Activated T-helper 1 cell treated with Interleukin-2 at 50 U/mL for 16 hours (primary cell): ENCODE measurements at places on chromosomes 4 and X.

- no peak for DNase-seq
These were observed 14.6 kb downstream of the SRPX start for GRCh38 chrX:38206036-38206435.

DNA sequence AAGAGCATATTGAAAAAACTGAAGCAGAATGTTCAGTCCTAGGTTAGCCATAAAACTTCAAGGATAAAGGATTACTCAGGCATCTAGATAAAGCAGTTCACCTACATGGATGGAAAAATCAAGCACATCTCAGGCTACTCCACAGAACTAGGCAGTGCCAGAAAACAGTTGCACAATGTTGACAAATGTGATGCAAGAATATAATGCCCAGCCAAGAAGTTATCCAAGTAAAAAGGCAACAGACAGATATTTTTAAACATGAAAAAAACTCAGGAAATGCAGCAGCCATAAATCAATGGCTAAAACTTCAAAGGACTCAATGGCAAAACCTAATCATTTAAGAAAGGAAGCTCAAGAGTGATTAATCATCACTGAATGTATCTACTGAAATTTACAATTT lies 456.0 kb upstream of the FAM241A start:
- no peak for DNase-seq

DNA sequence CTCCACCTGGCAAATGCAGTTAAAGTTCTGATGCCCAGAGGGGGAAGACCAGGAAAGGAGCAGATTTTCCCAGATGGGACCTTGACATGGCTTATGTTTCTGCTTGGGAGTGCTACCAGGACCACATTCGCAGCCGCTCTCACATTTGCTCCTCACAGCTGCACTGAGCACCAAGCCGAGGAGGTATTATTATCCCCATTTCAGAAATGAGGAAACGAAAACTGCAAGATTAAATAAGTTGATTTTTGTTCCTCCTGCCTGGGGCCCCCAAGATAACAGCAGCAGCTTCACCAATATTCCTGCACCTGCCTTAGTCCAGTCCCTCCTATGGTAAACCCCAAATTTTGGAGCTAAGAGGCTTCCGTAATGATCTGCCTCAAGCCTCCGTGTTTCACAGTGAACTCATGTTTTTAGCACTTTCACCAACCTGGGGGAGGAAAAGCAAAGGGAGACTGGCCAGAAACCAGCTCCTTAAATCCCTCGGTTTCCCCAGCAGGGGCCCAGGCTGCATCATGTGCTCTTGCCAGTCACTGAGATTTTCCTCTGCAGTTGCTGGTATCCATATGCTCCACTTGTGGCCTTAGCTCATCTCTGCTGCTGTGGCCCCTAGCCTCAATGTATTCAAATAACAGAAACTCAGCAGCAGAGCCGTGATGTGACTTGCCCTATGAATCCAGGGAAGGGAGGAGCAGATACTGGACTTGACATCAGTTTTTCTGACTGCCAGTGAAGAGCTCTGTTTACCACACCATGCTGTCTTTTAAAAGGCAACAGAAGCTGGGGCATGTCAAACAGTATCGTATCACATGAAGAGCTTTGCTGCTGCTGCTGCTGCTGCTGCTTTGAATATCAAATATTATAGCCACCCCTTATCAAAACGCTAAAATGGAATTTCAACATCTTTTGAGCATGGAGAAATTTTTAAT lies 95.5 kb upstream of the KLHL13 start:
- DNase-seq = no peak

DNA sequence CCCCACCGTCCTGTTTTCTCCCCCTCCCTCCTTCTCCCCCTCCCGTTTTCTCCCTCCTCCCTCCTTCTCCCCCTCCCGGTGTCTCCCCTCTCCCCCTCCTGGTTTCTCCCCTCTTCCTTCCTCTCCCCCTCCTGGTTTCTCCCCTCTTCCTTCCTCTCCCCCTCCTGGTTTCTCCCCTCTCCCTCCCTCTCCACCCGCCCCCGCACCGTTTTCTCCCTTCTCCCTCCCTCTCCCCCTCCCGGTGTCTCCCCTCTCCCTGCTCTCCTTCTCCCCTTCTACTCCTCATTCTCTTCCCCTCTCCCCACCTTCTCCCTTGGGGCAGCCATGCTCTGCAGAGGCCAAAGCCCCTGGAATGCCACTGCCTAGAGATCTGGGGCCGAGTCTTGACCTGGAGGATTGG lies 12.2 kb downstream of the SH3TC1 start:
- no peak for DNase-seq

DNA sequence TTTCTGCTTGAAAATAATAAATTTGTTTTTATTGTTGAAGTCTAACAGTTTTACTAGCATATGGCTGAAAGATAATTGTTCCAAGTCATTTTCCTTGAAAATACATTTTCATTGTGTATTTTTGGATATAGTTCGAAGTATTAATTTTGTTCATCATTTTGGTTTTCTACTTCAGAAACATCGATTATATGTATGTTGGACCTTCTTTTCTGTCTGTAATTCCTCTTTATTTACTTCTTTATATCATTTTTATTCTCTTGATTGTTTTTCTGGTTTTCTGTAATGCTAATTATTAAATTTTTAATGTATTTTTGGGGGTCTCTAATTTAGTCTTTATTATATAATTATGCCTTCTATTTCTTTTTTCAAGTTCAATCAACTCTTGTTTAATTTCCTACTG lies 407.1 kb upstream of the FRG1 start:
- no peak for DNase-seq

DNA sequence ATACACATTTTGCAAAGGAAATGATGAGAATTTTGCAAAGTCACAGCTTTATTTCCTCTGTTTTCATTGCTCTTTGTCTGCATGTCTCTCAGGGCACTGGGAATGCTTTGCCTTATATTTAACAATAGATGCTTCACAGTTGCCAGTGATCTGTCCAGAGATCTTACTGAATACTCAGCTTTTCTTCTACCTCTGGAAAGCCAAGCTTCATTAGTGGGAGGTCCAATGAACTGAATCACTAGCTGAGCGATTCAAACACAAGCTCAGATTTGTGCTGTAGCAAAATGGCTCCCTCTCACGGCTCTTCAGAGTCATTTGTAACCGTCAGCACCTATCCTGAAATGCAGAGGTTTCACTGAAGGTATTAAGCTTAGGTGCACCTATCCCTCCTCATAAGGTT lies 138.9 kb downstream of the DCLK2 start:
- no peak for DNase-seq

- DNase-seq = no peak
These were observed 490 bp downstream of the RWDD4 start for GRCh38 chr4:183658362-183659028.

DNA sequence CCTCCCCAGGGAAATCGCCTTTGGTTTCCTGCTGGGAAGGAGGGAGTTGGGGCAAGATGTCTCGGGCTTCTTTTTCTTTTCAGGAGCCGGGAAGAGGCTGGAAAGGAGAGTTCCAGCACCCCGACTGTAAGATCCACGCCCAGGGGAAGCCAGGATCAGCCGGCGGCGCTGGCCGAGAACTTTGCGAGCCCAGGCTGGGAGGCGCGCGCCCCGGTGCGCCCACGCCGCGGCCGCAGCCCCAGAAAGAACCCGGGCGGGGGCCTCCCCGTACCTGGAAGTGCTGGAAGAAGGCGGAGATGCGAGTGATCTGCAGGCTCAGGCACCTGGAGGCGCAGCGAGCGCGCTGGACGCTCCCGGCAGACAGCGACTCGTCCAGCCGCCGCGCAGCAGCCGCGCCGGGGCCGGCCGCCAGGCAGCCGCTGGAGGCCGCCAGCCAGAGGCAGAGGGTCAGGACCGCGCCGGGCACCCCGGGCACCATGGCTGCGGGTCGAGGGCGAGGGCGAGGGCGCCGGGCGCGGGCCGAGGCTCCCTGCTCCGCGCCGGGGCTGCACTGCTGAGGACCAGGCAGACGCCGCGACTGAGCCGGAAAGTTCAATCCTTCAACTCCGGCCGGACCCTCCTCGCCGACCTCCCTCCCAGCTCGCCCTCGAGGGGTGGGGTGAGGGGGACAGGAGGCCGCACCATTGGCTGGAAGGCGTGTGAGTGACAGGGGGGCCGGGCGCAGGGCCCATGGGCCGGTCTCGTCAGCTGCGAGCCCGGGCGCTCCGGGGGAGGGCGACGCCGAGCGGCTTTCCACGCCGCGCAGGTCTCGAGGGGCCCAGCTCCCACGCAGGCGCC lies at the start of gene ANOS1:
Gene ANOS1 (minus strand): TSS at position 579 of the 837 bp plus-strand sequence. CDS start 101 bp downstream, at position 478.
- no peak for DNase-seq

- no peak for DNase-seq
These were observed 40.9 kb upstream of the IL15 start for GRCh38 chr4:141595531-141595930.

DNA sequence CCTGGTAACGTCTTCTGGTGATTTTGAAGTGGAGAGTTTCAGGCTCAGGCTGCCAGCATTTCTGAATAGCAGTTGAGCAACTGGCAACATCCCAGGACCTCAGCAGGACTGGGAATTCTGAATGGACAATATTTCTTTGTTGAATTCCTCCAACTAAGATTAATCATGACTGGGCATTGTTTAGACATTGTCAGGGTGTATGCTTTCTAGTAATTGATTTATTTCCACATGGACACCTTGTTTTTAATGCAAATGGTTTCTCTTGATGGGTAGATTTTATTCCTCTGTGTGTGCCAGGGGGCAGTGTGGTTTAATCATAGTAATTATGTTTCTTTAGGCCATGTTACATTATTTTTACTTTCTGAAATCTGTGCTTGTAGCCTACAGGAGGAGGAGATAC lies 1004.7 kb upstream of the LCORL start:
- no peak for DNase-seq

- no peak for DNase-seq
These were observed 76.2 kb upstream of the ADGRG2 start for GRCh38 chrX:19198473-19198872.

GRCh38 chrX:108642273-108642628 lies 94.1 kb downstream of the IRS4 start:
- no peak for DNase-seq

DNA sequence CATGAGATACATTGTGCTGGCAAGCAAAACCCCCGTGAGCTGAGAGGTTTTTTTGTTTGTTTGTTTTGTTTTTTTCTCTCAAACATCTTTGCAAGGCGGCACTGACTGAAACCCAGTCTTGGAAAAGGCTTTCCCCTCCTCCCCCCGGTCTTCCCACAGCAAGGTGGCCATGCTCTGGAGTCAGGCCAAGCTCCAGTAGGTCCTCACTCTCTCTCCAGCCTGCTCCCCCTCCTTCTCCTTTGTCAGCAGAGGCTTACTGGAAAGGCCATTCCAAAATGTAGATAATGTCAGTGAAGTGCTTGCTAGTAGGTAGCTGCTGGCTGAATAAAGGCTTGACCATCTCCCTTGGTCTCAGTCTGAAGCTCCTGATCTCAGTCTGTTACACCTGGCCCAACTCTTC lies 32.6 kb downstream of the FRMPD3 start:
- no peak for DNase-seq

DNA sequence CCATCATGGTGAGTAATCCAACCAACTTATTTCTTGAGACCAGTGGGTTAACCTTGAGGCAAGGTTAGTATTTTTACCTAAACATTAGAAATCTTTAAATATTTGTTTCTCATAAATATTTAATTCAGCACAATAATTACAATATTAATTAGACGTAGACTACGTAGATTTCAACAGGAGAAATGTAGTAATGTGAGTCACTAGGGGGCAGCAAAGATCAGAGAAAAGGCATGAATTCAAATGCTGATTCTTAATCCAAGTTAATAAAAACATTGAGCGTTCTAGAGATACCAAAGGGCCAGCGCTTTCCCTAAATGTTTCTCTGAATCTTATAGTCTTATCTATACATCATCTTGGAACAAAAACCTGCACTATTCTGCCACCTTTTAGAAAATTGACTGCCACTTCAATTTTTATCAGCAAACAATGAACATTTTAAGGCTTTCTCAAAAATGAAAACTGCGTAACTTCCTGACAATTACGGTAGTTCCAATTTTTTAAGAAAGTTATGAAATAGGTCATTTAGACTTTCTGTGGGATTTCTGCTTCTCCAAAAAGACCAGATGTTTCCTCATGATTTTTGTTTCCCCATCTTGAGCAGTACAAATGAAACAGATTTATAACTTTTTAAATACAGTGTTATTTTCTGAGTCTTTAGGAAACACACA lies 180.7 kb downstream of the GASK1B start:
- no peak for DNase-seq

- DNase-seq = no peak
These were observed 175.7 kb upstream of the TBC1D9 start for GRCh38 chr4:140931911-140932310.

GRCh38 chr4:126465341-126465740 lies 1150.6 kb downstream of the FAT4 start:
- no peak for DNase-seq

DNA sequence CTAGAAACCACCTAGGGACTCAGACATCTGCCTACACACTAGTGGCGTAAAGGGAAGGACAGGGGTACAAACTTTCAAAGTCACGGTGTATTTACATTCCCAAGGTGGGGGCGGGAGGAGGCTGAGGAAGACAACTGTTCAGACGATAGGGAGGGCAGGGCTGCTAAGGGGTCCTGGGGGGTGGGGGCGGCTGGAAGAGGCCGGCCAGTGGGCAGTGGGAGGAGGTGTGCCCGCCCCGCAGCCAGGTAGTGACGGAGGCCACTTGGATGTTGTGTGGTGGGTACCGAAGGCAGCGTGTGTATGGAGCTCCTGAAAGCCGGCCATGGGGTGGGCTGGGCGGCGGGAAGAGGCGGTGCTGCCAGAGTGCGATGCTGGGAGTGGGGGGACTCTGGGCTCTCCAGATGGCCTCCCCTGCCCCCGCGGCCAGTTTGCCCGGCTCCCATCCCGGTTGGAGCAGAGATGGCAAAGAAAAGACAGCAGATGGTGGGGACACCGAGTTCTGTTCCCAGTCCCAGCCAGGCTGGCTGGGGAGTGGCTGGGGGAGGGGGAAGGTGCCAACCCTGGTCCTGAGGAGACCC lies 24.2 kb downstream of the L1CAM start:
- no peak for DNase-seq

- DNase-seq = no peak
These were observed 305.4 kb upstream of the NDST4 start for GRCh38 chr4:115418635-115419396.

GRCh38 chr4:2913168-2913567 lies 50.0 kb downstream of the NOP14 start:
- no peak for DNase-seq

DNA sequence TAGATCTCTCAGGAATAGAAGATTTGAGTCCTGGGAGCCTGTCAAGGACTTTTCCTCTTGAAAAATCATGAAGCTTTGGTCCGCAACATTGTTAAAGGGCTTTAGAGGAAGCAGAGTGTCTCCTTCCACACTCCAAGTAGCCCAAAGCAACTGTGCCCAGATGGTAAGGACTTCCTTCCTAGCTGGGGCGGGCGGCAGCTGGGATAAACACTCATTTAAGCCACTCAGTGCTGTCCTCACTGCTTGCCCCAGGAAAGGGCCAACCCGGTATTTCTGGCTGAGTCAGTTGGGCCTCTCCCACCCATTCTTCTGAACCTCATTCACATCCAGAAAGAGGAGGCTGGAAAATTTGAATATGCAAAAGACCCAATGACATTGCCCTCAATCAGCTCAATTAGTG lies 144.3 kb downstream of the CHIC2 start:
- no peak for DNase-seq
